IMR-90 (cell line): ENCODE measurements at places on chromosomes 1 and 21. TPM values are rescaled to one million over a fixed set of nuclear protein-coding genes. Genes with fewer than 3 reads are reported as not detected.

DNA sequence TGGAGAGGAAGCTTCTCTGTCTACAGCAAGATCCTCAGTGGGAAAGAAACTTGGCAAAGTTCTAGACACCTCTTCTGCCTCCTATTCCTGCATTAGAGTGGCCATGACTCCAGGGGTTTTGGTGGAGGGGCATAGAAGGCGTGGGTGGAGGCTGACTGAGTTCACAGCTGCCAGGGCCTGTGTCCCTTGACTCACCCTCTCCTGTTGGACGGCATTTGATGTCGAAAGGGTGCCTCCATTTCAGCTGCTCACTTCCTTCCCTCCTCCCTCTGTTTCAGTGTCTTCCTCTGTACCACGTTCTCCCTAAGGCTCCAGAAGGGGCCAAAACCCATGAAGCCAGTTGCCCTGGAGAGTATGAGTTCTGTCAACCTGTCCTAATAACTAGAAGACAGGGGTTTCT is 632 bp downstream of the TMEM79 start:
- no peak for DNase-seq

GRCh38 chr1:232622981-232623380 is 7.0 kb downstream of the SIPA1L2 start:
- DNase-seq: no peak

- DNase-seq: no peak
Measured at GRCh38 chr1:19377812-19378718, 65.9 kb downstream of the SLC66A1 start.

DNA sequence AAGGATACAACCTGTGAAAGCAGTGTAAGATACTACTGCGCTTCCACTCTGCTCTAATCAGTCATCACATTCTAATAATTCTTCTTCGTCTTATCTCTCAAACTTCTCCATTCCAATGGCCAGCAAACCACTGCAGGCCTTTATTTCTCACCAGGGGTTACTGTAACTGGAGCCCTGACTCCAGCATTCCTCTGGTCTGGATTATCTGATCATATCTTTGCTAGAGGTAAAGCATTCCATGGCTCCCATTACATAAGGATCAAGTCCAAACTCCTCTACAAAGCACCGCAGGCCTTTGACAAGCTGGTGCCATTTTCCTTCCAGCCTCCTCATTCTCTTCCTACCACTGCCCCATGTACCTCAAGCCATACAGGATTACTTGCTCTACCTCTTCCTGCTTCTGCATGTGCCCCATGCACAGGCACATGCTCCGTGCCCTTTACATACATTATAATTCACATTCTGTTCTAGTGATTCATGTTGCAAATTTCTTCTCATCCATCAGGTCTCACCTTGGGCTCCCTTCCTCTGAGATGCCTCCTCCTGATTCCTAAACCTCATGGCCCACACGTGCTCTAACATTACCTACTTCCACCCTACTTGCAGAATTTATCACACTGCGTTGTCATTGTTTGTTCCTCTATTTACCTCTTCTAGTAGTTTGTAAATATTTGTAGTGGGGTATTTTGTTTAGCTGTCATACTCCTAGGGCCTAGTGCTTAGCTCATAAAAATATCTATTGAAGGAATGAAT is 9.3 kb upstream of the SERBP1 start:
- DNase-seq: no peak

DNA sequence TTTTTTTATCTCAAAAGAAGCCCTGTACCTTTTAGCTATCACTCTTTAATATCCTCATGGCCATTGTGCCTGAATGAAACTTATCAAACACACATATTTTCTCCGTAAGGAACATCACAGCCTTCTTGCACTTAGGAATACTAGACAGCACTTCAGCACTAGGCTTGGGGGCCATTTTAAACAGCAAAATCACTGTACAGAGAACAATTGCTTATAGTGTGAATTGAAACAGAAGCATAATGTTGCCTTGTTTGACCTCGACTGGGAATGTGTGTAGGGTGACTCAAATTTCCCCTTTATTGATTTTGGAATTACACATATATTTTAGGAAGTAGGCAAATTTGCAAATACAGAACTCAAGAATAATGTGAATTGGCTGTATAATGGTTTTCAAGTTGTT is 36.4 kb downstream of the KYAT3 start:
- DNase-seq: no peak

GRCh38 chr1:241697640-241698018 is 45.5 kb downstream of the WDR64 start:
- no peak for DNase-seq

DNA sequence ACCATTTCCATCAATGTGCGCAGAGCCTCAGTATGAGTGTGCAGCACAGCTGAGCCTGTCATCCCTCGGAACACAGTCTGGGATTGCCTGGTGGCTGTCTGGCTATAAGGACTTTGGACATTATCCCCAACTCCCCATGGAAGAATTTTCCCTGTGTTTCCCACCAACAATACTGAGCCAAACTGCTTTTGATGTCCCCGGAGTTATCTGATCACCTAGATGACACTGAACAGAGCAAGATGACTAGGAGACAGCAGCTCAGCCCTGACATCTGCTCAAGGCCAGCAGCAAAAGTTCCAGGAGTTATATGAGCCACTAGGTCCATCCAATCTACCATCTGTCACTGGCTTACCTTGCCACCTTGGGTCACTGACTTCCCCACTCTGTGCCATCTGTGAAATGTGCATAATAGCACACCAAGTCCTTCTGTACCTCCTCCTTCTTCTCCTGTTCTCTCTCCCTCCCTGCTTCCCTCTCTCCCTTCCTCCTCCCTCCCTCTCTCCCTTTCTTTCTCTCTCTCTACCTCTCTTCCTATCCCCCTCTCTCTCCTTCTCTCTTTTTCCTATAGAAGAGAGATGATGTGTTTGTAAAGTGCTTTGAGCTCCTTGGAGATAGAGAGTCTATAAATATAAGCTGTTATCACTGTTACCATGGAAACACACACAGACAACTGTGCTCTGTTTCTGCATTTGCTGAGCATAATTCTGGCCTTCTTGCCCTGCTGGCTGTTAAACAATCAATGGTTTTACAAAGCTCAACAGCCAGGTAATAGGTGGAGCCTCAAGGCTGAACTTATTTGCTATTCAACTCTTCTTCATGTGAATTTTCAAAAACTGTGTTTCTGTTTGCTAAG is 19.7 kb upstream of the ATP1B1 start:
- peak; percentile 37 for DNase-seq

DNA sequence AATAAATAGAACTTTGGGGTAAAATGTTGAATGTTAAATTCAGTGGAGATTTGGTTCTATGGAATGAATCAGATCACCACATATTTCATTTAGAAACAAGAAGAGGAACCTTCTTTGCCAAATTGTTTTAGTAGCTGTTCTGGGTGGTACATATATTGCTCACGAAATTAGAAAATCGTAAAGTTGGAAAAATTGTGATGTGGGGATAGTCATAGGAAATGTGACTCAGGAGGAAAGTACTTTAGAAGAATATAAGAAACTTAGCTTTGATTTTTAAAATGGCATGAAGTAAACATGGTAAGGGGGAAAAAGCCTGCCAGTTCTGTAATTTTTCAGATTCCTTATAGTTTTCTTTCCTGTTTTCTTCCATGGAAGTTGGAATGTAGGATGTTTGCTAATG is 27.4 kb downstream of the RRP15 start:
- DNase-seq: peak; percentile 38

DNA sequence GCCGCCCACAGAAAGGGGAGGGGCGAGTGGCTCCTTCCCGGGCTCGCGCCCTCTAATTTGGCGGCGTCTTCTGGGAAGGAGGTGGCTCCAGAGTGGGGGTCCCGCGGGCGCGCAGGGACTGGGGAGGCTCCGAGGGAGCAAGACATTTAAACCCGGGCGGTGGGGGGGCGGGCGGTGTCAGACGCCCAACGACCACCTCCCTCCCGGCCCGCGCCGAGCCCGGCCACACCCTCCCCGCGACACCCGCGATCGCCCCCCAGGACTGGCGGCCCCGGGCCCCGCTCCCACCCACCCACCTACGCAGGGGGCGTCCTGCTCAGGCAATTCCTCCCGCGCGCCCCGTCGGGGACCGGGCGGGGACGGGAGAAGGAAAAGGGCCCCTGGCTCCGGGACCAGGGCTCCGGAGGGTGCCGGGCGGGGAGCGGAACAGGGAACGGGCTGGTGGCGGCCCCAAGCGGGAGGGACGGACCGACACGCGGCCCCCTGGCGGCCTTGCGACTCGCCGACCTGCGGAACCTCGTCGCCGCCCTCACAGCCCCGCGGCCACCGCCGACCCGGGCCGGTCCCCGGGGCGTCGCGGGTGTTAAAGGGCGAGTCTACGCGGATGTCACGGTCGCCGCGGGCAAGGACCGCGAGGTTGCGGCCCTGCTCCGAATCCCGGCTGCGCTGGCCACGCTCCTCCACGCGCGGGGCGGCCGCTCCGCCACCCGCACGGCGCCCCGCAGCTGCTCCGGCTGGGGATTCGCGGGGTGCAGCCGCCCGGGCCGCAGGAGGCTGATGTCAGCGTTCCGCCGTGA is 94.0 kb upstream of the FMN2 start:
- no peak for DNase-seq

GRCh38 chr1:116020668-116021272 is 44.5 kb downstream of the SLC22A15 start:
- DNase-seq: peak; percentile 40

DNA sequence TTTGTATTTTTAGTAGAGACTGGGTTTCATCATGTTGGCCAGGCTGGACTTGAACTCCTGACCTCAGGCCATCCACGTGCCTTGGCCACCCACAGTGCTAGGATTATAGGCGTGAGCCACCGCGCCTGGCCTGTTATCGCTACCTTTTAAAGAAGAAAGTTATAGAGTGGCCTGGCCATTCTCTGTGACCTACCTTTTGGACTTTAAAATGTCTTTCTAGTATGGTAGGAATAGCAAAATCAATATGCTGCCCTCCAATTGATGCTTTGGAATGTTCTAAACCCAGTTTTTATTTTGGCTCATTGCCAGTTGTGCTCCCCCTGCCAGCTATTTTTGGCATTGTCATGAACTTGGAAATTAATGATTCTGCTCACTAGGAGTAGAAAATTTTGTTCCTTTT is 19.9 kb downstream of the HIPK1 start:
- no peak for DNase-seq

- DNase-seq: no peak
Measured at GRCh38 chr21:8992731-8993174, 1528.6 kb upstream of the TPTE start.

DNA sequence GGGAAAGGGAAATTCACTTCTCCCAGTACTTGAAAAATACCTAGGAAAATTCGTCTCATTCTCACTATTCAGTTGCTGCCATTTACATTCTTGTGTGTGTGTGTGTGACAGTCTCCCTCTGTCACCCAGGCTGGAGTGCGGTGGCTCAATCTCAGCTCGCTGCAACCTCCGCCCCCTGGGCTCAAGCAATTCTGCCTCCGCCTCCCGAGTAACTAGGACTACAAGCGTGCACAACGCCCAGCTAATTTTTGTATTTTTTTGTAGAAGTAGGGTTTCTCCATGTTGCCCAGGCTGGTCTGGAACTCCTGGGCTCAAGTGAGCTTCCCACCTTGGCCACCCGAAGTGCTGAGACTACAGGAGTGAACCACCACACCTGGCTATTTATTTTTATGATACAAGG is 1.2 kb downstream of the SNAPIN start:
- no peak for DNase-seq

- DNase-seq: no peak
Measured at GRCh38 chr1:111162488-111162880, 22.5 kb downstream of the CEPT1 start.

- DNase-seq: no peak
Measured at GRCh38 chr1:82762829-82763532, 962.2 kb downstream of the ADGRL2 start.

- no peak for DNase-seq
Measured at GRCh38 chr1:9105336-9105867, 23.5 kb downstream of the GPR157 start.

DNA sequence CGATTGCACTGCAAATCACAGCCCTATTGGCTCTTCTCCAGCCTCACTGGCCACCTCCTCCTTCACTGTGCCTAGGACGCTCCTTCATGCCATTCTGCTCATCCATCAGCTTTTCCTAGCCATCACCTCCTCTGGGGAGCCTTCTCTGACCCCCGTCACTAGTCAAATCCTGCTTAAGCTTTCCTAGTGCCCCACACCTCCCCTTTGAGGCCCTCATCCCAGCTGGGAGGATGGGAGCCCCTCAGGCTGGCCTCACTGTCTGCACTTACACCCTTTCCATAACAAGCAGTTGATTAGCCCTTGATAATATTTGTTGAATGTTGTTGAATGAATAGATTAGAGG is 50.7 kb downstream of the KLHDC7A start:
- no peak for DNase-seq

DNA sequence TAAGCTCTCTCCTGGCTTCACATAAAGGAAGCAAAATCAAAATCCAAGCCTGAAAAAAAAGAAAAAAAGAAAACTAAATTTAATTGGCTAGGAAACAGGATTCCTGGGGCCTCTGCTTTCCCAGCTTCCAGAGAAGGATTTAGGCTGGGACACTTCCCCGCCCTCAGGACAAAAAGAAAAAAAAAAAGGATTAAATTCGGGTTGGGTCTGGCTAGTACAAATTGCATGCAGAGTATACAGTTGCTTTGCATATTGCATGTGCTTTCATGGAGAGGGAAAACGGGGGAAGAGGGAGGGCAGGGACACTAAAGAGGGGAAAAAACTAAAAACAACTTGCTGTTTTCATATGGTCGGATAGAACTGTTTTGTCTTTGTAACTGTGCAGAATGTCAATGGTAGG is 42.7 kb downstream of the OLIG1 start:
- no peak for DNase-seq

GRCh38 chr1:3506943-3507342 is 52.5 kb downstream of the ARHGEF16 start:
- no peak for DNase-seq

- peak; percentile 54 for DNase-seq
Measured at GRCh38 chr1:94285031-94285654, 47.8 kb upstream of the ARHGAP29 start.

DNA sequence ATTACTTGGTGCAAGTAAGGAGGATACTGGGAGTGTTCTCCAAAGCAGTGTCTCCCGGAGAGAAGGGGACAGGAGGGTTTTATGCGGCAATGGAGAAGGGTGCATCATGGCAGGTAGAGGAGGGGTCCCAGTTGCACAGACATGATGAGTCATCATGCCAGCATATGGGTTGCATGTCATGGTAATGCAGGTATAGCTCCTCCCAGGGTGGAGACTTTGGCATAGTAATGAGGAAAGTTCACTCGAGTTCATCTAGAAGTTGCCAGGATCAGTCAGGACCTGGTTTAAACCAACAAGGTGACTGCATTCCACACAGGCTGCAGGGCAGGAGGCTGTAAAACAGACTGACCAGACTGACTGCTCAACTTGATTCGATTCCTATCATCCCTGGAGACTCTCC is 355.7 kb upstream of the DUSP10 start:
- DNase-seq: no peak

GRCh38 chr1:243595527-243596210 is 254.4 kb downstream of the AKT3 start:
- peak; percentile 89 for DNase-seq

Gene TFF3
- not detected in 2 replicates for polyA plus RNA-seq

Gene WARS2
- polyA plus RNA-seq: 5.2 and 5.7 TPM in 2 replicates

Gene SH2D1B
- 0.03 TPM in 2 replicates for polyA plus RNA-seq

Gene UBE2U
- polyA plus RNA-seq: not detected in 2 replicates

Gene CELA3B
- not detected in 2 replicates for polyA plus RNA-seq

Gene LRRN2
- polyA plus RNA-seq: not detected in 2 replicates

Gene USP33
- polyA plus RNA-seq: 25.5 and 33.7 TPM in 2 replicates

Gene PDC
- polyA plus RNA-seq: not detected in 2 replicates

Gene SPRR2E
- not detected in 2 replicates for polyA plus RNA-seq

Gene PCBP3
- polyA plus RNA-seq: 3.7 and 3.9 TPM in 2 replicates
